Heart left ventricle (tissue), 16 donors: ENCODE measurements at places on chromosomes 4 and X.

DNA sequence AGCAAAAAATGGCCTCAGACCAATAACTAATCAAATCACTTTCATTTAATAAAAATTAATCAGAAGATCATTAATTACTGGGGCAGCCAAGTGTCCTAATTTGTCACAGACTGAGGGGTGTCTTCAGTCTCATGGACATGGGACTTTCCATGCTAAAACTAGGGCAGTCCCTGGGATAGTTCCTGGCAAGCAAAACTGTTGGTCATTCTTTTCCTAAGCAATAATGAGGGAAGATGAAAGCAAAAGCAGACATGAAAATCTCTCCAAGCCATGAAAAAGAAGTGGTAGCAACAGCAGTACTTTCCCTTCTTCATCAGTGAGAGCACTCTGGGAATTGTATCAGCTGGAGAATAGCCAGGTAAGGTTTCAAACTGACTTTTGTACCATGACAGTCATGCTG lies 3.7 kb upstream of the ANTXR2 start:
- no peak for DNase-seq

- DNase-seq: no peak
These were observed 84.6 kb downstream of the RELL1 start for GRCh38 chr4:37601531-37601930.

GRCh38 chrX:13090339-13091110 lies 46.1 kb upstream of the FAM9C start:
- DNase-seq: no peak

DNA sequence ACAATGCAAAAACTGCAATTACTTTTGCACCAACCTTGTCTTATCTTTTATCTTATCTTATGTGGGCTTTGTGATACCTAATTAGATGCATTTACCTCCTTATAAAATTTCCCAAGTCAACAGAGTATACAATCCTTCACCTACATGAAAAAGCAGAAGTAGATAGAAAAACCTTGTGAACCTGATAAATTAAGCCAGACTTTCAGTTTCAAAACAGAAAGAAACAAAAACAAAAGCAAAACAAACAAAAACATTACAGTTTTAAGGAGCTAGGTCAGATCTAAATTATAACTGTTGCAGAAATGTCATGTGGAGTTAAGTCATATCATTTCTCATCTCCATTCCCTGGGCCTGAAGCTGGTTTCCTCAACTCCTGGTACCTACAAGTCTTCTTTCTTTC lies 24.9 kb upstream of the CXXC4 start:
- DNase-seq: no peak

DNA sequence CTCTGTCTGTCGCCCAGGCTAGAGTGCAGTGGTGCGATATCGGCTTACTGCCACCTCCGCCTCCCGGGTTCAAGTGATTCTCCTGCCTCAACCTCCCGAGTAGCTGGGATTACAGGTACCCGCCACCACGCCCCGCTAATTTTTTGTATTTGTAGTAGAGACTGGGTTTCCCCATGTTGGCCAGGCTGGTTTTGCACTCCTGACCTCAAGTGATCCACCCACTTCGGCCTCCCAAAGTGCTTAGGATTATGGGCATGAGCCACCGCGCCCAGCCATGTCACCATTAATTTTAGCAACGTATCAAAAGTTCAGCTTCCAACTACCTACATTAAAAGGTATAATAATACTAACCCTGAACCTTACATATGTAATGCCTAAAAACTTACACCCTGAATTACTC lies 940 bp upstream of the UTP3 start:
- no peak for DNase-seq

- DNase-seq: no peak
These were observed 594.7 kb downstream of the SMARCA1 start for GRCh38 chrX:128928636-128929035.

- no peak for DNase-seq
These were observed 139.5 kb downstream of the CPZ start for GRCh38 chr4:8732092-8732491.

DNA sequence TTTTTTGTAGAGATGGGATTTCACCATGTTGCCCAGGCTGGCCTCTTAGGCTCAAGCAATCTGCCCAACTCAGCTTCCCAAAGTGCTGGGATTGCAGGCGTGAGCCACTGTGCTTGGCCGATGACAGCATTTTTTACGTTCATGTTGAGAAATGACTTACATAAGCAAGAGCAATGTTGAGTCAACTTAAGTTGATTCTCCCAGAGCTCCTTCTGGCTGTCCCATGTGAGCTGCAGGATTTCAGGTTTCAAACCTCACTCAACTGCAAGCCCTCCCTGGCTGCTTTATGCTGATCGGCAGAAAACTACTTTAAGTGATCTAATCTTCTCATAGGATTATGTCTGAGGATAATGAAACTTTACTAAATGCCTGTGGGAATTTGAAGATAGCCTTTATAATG lies 86.8 kb downstream of the GC start:
- no peak for DNase-seq

DNA sequence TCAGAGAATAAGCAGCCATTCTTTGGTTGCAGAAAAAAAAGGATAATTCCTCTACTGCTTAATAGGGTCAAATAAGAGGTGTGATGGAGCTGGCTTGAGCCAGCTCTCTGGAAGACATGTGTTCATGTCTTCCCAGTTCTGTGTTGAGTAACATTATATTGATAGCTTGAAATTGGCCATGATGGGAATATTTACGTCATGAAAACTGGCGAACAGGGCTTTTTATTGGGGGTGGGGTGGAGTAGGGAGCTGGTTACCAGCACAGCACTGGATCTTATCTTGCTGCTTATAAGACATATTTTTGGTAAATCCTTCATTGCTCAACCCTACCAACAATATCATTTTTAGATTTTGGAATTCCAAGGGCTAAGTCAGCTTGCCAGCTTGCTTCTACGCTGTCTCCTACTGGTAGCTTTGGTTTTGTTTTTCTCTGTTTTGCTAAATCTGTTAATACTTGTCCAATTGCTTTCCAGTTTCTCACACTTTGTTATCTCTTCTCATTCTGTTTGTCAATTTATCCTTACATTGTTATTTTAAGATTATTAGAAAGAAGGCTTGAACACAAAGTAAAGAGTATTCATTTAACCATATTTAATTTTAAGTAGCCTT lies 25.3 kb upstream of the GBA3 start:
- DNase-seq: no peak
